ENCODE measurements at places on chromosomes 1 and 21. TPM values are rescaled to one million over a fixed set of nuclear protein-coding genes. Genes with fewer than 3 reads are reported as not detected.

GRCh38 chr1:97038410-97038809 is 316.8 kb downstream of the PTBP2 start:
- no peak overlapping the region for H3K27ac ChIP-seq
- H3K4me3 ChIP-seq, result no peak overlapping the region
- no peaks in the 10 kb centered on the region for H3K36me3 ChIP-seq
- H3K4me1 ChIP-seq, result no peaks in the 10 kb centered on the region
- DNase-seq, result no peak

Gene CCNL2
- 147 TPM for total RNA-seq

DNA sequence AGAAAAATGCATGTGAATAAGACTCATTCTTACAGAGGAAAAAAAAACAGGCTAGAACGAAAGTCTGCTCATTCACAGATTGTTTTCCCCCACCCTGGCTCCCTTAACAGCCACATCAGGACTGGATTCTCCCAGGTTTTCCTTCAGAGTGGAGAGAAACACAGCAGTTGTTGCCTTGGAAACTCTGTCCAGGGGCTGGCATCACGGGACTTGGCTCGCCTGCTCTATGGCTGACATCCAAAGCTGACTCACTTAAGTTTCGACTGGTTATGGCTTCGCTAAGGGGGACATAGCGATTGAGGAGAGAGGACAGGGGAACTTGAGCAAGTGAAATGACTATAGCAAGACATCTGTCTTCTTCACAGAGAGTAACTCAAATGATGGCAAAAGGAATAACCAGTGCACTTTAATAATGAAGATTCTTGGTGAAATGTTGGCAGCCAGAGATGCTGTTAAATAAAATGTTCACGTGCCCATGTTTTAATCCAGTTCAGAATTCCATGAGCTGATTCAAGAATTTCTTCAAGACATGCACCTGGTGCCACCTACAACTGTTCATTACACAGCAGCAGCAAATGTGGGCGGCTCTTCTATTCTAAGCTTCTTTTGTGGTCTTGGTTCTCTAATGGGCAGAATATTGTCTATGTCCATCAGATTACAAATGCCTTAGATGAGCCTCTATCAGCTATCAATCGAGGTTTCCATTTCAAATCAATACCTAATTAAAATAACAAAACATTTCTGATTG is 21.8 kb downstream of the MIS18A start:
- H3K4me1 ChIP-seq, result no peaks in the 10 kb centered on the region
- H3K27ac ChIP-seq, result no peak overlapping the region
- no peak overlapping the region for H3K4me3 ChIP-seq
- no peak for DNase-seq
- H3K27me3 ChIP-seq, result no peaks in the 10 kb centered on the region

DNA sequence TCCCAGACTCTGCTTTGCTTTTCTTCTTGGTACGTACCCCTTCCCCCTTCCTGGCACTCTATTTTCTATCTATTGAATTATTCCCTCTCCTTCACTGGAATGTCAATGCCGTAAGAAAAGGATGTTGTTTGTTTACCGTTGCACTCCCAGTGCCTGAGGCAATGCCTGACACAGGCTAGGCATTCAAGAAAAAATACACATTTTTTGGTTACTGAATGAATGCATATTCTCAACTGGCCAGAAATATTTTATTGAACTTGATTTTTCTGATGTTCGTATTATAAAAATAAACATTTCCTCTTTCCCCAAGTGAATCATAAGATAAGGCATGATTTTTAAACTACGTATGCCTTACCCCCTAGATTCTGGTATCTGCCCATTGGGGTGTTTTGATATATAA is 41.2 kb downstream of the GNG12 start:
- no peaks in the 10 kb centered on the region for H3K36me3 ChIP-seq
- no peak overlapping the region for H3K4me3 ChIP-seq
- peak overlapping the region; percentile 43 for H3K27ac ChIP-seq
- H3K4me1 ChIP-seq, result peaks cover 9% of the 10 kb centered on the region
- no peaks in the 10 kb centered on the region for H3K27me3 ChIP-seq
- DNase-seq, result no peak

Data from Caco-2 (cell line).